Activated CD4-positive, alpha-beta memory T cell treated with anti-CD3 and anti-CD28 coated beads for 36 hours (primary cell): ENCODE measurements at places on chromosomes 3 and 15.
A peak's percentile ranks its signal among the peaks of the same experiment; 100 is the strongest.

DNA sequence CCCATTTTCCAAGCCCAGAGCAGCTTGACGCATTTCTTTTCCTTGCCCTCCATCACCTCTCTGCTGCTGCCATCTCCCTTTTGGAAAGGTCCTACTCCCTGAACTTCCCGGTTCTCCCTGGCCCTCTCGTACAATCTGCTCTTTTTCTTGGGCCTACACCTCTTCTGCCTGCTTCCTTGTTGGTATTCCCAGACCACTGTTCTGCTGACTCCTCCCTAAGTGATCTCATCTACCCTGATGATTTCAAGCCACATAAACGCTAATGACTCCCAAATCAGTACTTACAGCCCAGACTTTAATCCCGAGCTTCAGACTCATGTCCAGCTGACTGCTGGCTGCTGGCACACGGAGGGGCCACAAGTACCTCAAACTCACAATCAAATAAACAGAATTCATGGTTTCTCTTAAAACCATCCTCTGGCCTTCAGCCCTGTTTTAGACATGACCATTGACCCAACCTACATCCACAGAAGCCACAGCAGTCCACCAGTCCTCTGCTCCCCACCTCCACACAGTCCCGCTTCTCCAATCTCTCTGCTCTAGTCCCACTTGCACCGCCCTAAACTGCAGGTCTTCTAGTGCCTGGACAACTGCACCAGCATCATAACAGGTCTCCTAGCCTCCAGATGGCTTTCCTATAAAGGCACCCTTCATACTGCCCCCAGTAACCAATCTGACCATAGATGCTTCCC is 57.6 kb downstream of the AAGAB start:
- DNase-seq, result no peak

DNA sequence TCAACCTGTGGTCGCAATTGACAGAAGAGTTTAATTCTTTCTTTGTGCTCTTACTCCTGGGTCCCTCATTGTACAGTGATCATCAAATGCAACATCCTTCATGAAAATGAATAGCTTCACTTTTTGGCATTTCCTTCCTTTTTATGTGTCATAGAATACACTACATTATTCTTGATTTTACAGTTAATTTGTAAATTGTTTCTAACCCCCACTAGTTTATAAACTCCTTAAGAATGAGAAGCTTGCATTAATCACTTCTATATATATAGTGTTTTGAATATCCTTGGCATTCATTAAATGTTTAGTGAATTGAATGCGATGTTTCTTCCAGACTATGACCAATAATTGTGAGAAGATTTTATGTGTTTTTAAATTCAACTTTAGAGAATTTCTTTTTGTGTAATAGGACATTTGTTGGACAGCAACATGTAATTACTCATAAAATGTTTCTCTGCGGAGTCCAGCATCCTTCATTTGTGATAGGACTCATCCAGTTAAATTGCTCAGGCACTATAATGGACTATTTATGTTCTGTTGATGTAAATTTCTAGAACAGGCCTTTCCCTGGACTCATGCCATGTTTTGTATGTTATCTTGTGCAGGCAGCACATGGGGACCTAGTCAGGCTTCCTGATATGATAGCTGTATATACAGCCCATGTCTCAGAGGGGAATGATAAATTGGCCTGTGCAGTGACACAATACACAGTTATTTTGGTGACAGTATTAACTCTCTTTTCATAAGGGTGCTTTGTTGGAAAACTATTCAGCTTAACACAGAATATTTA is 51.3 kb downstream of the MBNL1 start:
- DNase-seq, result no peak

DNA sequence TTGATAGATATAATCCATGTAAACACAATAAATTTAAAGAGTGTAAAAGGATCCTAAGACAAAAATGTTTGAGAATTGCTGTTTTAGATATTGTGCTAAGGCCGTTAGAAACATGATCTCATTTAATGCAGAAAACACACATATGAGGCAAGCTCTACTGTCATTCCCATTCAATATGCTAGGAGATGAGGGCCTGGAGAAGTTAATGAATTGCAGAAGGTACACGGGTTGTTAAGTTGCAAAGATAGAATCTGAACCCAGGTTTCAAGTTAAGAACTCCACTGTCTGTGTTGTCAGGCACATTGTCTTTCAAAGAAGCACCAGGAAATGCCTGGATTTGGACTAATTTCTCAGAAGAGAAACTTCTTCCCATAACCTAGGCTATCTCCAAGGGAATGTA is 65.1 kb upstream of the SAMMSON start:
- no peak for DNase-seq

DNA sequence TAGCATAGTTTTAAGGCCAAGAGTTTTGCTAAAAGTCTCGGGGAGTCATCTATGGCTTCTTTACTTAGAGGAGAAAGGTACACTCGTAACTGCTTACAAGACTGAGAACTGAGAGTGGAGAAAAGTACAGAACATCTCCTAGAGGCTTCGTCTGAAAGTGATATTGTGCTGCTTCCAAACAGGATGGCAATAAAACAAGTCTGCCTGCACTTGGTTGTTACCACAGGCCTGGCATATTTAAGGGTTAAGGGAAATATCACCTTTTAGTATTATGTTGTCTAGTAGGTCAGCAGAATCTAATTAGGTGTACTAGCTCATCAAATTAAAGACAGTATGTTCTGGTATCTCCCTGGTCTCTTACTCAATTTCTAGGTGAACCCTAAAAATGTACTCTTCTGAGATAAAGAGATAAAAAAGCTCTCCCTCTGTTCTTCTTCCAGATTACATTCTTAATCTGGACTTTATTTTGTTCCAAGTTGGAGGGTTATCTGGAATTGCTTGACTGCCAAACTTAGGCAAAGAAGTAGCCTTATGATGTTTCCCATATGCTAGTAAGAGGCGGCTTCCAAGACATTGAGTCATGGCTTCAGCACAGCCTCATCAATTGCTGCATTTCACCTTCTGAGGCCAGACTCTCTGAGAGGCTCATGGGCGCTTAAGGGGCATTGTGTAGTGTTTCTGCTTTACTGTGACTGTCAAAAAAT is 181.3 kb downstream of the LSAMP start:
- DNase-seq, result no peak

DNA sequence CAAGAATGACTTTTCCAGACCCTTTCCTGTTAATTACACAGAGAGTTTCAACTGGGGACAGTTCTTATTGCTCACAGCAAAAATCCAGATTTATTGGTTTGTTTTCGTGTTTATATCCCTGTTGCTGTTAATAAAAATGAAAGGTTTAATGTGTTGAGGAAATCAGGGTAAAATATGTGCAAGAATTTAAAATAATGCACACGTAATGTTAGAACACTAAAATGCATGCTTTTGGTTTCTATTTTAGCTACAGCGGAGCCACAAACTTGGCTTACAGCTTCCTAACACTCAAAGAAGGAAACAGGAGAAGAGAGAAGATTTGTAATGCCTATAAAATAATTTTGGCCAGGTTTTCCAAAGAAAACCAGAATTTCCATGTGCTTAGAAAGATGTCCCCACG is 62.7 kb downstream of the CASR start:
- no peak for DNase-seq

- DNase-seq, result no peak
Measured at GRCh38 chr3:29763115-29763514, 482.2 kb downstream of the RBMS3 start.

DNA sequence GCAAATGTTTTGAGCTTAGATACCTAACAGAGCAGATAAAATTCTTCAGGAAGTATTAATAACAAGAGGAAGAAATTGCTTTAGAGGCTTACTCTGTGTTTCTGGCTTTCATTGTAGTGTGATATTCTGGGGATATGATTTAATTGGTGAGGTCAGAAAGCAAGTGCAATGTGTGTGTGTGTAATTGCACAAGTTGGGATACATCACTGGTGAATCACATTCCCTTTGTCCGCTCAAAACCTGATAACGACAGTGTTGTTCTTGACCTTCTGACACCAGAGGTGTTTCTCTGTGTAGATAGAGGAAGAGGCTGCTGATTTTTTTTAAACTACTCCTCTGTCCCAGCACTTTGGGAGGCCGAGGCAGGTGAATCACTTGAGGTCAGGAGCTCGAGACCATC is 161.1 kb downstream of the CACNA2D3 start:
- no peak for DNase-seq

- no peak for DNase-seq
Measured at GRCh38 chr3:31421314-31422048, 111.2 kb upstream of the STT3B start.

- DNase-seq, result no peak
Measured at GRCh38 chr3:114929971-114930732, 216.9 kb downstream of the ZBTB20 start.

- DNase-seq, result no peak
Measured at GRCh38 chr3:53642211-53642610, 147.8 kb downstream of the CACNA1D start.

GRCh38 chr3:62604298-62604697 is 230.9 kb upstream of the FEZF2 start:
- no peak for DNase-seq

DNA sequence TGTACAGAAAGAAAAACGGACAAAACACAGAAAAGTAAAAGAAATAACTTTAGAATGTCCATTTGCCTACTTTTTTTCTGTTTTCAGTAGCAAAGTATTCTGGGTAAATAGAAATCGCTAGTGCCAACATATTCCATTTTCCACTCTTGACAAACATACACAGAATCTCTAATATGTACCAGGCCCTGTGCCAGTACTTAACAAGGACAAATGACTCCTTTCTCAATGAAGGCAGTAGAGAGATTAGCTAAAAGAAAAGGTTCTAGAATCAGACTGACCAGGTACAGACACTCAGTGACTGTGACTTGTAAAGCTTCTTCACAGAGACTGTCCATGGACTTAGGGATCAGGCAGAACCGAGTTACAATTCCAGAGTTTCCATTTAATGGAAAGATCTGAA is 165.8 kb upstream of the STAC start:
- no peak for DNase-seq

DNA sequence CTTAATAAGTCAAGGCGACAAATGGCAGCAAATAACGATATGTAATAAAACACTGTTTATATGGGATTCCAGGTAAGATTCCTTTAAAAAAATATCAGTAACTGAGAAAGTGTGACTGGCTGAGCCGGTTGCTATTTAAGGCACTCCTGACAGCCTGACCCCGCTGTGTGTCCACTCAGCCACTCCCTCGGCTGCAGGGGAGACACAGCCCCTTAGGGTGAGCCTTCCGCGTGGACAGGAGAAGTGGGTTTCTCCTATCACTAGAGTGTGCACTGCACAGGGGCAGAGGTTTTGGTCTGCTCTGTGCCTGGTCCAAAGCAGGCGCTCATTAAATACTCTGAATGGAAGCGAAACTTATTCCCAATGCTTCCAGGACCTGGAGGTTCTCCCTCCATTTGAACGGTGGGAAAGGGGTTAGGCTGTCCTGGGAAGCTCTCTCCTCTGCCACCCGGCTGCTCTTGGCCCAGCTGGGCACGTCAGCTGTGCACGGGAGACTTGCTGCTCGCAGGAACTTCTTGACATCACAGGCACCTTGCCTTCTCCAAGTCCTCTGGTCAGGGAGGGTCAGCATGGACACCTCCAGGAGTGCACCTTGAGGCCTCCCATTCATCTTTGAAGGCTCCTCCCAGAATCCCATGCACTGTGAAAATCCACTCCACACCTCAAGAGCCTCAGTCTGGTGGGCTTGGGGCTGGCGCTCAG is 43.3 kb upstream of the SLCO2A1 start:
- peak; percentile 4 for DNase-seq

GRCh38 chr3:196661400-196661799 is 21.9 kb downstream of the NRROS start:
- no peak for DNase-seq

DNA sequence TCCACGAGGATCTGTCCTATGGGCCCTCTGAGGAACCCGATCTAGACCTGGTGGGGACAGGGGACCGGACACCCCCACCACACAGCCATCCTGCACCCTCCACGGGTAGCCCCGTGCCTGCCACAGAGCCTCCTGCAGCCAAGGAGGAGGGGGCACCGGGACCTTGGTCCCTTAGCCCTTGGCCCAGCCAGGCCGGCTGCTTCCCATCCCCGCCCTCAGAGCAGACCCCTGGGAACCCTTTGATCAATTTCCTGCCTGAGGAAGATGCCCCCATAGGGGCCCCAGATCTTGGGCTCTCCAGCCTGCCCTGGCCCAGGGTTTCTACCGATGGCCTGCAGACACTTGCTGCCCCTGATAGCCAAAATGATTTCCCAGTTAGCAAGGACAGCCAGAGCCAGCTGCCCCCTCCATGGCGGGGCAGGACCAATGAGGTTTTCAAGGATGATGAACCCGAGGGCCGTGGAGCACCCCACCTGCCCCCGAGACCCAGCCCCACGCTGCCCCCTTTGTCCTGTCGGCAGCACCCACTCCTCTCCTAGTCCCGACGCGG is 91.5 kb downstream of the TBC1D2B start:
- DNase-seq, result no peak

- DNase-seq, result no peak
Measured at GRCh38 chr3:127172781-127173515, 20.0 kb upstream of the PRR23E start.

DNA sequence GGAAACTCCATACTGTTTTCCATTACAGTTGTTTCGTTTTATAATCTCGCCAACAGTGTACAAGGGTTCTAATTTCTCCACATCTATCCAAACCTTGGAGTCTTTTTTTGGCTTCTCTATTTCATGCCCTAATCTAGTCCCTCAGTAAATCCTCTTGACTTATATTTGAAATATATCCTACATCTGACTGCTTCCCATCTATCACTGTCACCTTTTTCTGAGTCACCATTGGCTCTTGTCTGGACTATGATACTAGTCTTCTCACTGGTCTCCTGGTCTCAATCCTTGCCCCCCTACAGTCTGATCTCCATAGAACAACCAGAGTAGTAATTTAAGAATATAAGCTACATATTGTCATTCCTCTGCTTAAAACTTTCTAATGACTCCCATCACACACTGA is 80.0 kb downstream of the ITPR1 start:
- DNase-seq, result no peak

- DNase-seq, result peak; percentile 78
Measured at GRCh38 chr3:51942603-51943450, 664 bp downstream of the PARP3 start.

DNA sequence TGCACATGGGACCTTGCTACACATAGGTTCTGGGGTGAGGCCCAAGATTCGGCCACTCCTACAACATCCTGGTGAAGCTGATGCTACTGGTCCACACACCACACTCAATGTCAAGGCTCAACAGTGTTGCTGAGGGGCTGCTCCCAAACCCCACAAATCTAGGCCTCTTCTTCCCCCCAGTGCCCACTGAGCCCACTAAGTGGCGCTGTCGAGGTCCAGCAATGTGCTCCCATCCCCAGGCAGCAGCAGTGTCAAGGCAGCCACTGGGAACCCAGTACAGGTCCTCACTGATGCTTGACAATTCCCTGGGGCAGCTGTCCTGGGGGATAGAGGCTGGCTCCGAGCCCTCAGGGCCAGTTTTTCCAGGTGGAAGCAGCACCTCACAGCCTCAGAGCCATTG is 21.5 kb downstream of the SCN5A start:
- peak; percentile 42 for DNase-seq

- DNase-seq, result no peak
Measured at GRCh38 chr15:85974348-85974705, 105.3 kb upstream of the AGBL1 start.

GRCh38 chr15:87579537-87579936 is 677.0 kb downstream of the NTRK3 start:
- no peak for DNase-seq
